ENCODE measurements at places on chromosomes 12 and 14.
A peak's percentile ranks its signal among the peaks of the same experiment; 100 is the strongest.

- no peak for DNase-seq
Measured at GRCh38 chr12:57575771-57576612, 15.0 kb upstream of the PIP4K2C start.

DNA sequence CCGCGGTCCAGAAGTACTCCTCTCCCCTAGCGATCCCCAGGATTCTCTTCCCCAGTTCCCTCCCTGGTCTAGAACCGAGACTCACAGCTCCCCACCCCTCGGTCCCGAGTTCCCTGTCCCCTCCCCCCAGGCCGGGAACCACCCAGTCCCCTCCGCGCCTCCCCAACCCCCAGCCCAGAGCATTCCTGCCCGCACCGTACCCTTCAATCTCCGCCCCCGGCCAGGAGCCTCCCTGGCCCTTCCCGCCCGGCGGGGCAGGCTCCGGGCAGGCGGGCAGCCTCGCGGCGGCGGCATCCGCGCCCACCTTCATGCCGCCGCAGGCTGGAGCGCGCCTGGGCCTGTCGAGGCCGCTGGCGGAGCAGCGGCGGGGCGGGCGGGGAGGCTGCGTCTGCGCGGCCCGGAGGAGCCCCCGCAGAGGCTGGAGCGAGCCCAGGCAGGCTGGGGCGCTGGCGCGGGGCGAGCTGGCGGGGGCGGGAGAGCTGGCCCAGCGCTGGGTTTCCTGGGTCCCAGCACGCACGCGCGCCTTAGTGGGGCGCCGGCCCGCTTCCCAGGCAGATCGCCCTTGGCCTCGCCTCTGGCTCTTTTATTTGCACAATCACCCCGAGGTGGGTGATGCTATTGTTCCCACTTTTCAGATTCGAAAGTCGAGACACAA is 22.2 kb upstream of the GPR132 start:
- DNase-seq: no peak

- no peak for DNase-seq
Measured at GRCh38 chr14:85217412-85217811, 312.5 kb upstream of the FLRT2 start.

DNA sequence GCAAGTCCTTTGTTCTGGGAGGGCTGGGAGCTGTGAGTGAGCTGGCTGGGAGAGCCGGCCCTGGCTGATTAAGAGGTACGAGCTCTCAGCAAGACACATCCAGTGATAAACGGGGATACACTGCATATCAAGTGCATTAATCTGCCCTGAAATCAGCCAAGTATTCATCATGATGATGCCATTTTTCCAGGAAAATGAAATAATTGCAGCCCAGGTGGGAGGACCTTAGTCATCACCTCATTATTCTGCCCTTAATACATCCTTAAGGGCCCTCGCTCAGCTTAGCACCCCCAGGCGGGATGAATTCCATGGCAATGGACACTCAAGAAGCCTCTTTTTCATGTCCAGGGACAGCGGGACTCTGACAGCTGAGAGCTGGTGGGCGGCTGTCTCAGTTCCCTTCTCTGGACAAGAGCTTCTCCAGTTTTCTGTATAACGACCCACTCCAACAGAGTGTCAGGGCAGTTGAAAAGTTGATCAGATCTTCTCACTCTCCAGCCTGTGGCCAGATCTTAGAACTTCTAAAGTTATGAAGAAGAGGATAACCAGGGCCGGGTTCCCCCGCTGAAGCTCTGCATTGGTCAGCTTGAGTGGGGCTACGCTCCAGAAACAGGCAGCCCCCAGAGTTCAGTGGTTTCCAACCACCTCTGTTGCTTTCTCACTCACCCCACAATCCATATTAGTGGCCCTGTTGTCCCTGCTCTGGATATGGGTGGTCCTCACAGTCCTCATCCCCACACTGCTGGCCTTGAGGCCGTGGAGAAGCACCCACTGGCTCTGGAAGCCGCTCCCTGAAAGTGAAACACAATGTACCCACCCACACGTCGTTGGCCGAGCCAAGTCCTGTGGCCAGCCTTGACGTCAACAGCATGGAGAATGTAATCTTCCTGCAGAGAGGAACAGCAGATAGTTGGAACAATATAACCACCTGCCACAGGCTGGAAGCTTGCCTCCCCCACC is 306.2 kb upstream of the DIO3 start:
- DNase-seq: no peak

GRCh38 chr12:45879363-45879895 is 110.9 kb downstream of the SCAF11 start:
- no peak for DNase-seq

DNA sequence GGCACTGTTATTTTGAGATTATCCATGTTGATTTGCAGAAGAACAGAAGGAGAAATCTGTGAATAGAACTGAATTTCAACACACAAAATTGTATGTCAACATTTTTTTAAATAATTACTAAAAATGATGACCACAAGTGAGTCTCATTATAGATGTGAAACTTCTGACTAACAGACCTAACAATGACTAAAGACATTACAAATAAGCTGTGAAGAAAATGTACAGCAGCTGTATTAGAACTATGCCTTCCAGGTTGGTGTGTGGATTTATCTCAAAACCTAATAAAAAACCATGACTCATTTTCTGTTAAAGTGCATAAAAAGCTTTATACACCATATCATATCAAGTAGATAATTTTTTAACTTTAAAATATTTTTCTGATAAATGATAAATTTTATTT is 22.5 kb upstream of the FOXG1 start:
- no peak for DNase-seq

- no peak for DNase-seq
Measured at GRCh38 chr12:39176356-39176755, 266.6 kb downstream of the KIF21A start.

GRCh38 chr12:102484017-102484416 is 3.7 kb upstream of the IGF1 start:
- no peak for DNase-seq

- DNase-seq: no peak
Measured at GRCh38 chr12:110649341-110649847, 35.5 kb downstream of the TCTN1 start.

GRCh38 chr12:120790114-120790513 is 64.5 kb downstream of the ACADS start:
- DNase-seq: no peak

DNA sequence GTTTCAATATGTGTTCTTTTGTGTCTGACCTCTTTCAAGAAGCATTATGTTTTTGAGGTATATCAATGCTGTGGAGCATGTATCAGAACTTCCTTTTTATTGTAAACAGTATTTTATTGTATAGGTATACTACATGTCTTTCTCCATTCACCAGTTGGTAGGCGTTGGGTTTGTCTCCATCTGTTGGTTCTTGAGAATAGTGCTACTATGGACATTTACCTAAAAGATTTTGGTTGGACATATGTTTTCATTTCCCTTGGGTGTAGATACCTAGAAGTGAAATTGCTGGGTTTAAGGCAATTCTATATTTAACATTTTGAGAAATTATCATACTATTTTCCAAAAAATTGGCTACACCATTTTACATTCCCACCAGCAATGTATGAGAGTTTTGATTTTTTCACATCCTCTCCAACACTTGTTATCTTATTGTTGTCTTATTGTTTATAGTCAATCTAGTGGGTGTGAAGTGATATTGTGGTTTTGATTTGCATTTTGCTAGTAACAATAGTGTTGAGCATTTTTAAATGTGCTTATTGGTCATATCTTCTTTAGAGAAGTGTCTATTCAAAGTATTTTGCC is 409.2 kb downstream of the IPO8 start:
- peak; percentile 15 for DNase-seq

GRCh38 chr14:48325486-48325885 is 650.1 kb upstream of the MDGA2 start:
- no peak for DNase-seq

- no peak for DNase-seq
Measured at GRCh38 chr12:26692407-26692806, 140.6 kb downstream of the ITPR2 start.

DNA sequence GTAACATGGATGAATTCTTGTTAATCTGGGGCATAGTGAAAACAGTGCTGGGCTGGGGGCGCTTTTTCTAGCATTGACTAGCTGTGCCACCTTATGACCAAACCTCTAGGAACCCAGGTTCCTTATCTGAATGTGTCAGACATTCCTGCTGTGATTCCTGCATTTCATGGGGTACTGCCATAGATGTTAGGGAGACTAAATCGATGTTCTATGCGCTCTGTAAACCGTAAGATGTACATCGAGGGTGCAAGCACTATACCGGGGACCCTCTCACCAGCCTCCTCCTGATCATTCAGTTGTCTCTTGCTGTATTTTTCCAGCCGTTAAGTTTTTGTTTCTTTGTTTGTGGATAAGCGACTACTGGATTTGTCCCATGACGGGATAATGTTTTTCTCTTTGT is 170.9 kb upstream of the PARP11 start:
- DNase-seq: no peak

DNA sequence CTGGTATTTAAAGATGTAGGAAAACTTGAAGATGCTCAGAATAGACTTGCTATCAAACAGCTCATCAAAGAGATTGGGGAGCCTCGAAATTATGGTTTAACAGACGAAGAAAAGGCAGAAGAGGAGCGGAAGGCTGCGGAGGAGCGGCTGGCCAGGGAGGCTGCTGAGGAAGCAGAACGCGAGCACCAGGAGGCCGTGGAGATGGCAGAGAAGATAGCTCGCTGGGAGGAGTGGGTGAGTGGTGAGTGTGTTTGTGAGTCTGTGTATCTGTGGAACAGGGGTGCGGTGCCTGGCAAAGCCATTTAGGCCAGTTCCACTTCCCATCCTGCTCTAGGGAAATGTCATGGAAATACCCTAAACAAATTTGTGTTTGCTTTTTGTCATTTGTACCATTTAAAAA is 19.2 kb upstream of the PAPOLA start:
- no peak for DNase-seq

- DNase-seq: no peak
Measured at GRCh38 chr14:78823035-78823434, 652.9 kb downstream of the NRXN3 start.

DNA sequence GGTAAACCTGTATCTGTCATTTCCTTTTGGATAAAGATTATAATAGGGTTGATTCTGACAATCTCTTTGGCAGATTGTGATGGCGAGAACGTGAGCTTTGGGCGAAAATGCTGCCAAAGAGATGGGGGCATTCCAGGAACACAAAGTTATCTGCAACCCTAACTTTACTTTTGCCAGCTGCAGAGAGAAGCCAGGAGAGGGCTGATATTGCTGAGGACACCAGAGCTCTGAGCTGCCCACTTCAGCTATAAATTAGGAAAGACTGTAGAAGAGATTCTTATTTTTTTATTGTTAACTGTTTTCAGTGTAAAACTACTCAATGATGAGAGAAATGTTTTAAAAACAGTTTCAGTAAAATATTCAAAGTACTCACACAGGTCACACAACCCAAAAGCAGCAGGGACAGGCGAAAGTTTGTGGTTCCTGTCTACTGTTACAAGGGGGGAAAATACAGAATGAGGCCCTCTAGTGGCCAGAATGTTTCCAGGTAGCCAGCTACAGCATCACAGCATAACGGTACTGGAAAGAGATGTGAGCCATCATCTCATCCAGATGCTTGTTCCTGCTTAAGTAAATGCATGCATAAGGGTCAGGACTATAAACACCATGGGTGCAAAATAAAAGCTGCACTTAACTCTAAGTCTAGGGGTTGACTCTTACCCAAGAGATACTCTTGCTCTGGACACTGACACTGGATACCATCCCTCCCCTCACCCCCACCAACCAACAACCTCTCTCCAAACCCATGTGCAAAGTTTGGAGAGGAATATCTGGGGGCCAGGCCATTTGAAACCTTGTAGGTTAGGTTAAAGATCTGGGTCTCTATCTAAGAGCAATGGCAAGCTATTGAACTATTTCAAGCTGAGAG is 498.4 kb downstream of the RMST start:
- DNase-seq: peak; percentile 44

DNA sequence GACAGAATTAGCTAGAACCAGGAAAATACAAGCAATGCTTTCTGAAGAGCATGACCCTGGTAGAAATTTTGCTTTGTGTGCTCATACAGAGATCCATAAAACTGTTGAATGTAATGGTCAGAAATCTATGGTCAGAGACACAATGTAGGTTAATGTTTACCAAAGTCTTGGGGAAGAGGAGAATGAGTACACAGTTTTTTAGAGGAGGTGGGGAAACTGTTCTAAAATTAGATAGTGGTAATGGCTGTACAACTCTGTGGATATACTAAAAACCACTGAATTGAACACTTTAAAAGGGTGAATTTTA is 109.5 kb upstream of the ARHGAP5 start:
- DNase-seq: no peak

- no peak for DNase-seq
Measured at GRCh38 chr12:105239304-105239703, 3.3 kb upstream of the APPL2 start.

DNA sequence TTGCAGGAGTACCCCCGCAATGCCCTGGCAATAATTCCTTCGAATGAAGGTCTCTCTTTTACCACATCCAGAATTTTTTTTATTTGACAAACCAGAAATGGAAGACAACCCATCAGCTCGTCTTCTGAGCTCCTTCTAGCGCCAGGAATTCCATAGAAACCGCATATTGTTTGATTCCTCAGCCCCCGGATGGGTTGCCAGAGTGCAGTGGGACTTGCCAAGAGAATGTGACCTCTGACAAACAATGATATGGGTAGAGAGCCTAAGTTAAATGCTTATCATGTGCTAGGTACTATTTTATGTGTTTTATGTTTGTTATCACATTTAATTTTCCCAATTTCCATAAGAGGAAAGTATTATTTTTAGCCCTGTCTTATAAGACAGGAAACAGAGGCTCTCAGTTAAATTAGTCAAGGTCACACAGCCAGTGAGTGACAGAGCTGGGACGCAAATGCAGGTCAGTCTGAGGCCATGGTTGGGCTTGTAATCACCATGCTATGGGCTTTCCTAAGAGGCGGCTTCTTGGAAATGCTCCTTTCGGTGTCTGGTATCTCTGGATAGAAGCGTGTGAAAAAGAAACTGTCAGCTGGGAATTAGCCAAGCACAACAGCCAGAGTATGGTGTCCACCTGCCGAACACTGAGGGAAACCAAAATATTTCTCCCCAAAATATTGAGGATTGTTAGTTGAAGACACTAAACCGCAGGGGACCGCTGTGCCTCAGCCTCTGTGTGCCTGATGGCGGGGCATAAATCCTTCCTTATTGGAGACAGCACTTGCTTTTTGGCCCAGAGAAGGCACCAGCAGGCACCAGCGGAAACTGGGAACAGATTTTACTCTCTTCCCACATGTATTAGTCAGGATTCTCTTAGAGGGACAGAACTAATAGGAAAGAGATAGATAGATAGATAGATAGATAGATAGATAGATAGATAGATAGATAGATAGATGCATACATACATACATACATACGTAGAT is 29.4 kb upstream of the ETFBKMT start:
- no peak for DNase-seq

- no peak for DNase-seq
Measured at GRCh38 chr12:65811968-65812700, 12.1 kb upstream of the HMGA2 start.
